ENCODE measurements at places on chromosomes 16 and 17. TPM values are rescaled to one million over a fixed set of nuclear protein-coding genes. Genes with fewer than 3 reads are reported as not detected.

The ZPBP2 gene
- total RNA-seq, result not detected

- no peak for DNase-seq
These were observed 213.2 kb downstream of the C16orf78 start for GRCh38 chr16:49586466-49587450.

The RFFL gene
- total RNA-seq, result 24.2 TPM

The NECAB2 gene
- total RNA-seq, result not detected

GRCh38 chr16:49855822-49856671 is at the start of gene ZNF423:
ZNF423 (minus strand) TSS chr16:49856112; CDS start chr16:49855774, 338 bp downstream.
- DNase-seq, result no peak
